ENCODE measurements at places on chromosomes 1 and 21. TPM values are rescaled to one million over a fixed set of nuclear protein-coding genes. Genes with fewer than 3 reads are reported as not detected.

- peak; percentile 50 for DNase-seq
These were observed 583 bp downstream of the MEF2D start for GRCh38 chr1:156499842-156500542.

- DNase-seq = no peak
These were observed 20.6 kb upstream of the H6PD start for GRCh38 chr1:9213956-9214355.

GRCh38 chr1:15172405-15173259 lies 19.1 kb downstream of the TMEM51 start:
- DNase-seq = no peak

GRCh38 chr1:183569141-183569540 lies 21.1 kb downstream of the NCF2 start:
- DNase-seq = no peak

ACTL8 gene
- total RNA-seq = not detected

GJA8 gene
- not detected for total RNA-seq

- no peak for DNase-seq
These were observed 106.4 kb downstream of the CTH start for GRCh38 chr1:70517444-70517843.

GRCh38 chr1:87180682-87181081 lies 148.0 kb upstream of the LMO4 start:
- no peak for DNase-seq

- DNase-seq = no peak
These were observed 9.1 kb downstream of the INKA2 start for GRCh38 chr1:111729946-111730681.

DNA sequence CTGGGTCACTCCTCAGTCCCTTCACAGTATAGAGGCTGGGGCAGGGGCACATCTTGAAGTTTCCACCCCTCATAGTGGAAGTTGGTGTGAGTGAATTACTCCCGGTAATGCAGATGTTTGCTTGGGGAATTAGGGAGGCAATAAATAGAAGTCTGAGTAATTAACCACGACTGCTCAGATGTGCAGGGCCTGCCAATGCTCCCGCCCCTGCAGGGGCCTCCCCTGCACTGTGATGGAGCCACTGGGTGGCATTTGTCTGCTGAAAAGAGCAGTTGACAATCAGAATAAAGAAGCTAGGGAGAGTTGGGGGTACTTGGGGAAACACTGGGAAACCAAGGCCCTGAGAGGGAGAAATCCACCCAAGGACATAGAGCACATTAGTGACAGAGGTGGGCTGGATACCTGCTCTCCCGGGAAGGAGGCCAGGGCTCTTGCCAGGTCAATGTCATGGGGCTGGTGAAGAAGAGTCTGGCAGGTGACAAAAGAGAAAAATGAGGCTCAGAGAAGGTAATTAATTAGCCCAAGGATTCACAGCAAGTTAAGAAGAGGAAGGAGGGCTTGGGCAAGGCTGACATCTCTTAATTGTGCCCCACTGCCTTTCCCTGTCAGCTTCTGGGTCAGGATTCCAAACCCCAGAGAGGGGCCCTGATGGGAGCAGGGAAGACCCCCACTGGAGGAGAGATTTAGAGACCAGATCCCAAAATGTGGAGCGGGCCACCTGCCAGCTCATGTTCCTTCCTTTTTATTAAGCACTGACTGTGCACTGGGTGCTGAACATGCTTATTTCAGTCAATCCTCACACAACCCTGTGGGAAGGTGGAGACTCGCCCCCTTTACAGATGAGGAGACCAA lies 436.2 kb downstream of the MATN1 start:
- DNase-seq = no peak

DNA sequence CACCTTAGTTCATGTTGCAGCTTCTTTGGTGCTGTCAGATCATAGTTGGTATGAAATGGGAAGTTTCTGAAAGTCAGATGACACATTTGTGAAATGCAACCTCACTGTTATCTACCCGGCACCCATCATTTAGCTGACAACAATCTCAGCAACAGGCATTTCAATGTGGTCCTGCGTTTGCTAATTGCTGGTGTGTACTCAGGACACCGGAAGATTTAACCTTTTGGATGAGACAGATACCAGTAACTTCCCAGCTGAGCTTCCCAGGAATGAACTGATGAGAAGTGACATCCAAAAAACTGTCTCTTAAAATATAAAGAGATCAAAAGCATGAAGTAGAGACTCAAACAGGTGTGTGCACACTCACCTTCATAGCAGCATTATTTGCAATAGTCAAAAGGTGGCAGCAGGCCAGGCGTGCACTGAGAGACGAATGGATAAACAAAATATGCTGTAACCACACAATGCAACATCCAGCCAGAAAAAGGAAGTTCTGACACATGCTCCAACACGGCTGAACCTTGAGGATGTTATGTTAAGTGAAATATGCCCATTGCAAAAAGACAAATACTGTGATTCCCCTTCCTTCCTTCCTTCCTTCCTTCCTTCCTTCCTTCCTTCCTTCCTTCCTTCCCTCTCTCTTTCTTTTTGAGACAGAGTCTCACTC lies 7.9 kb upstream of the CLDN14 start:
- no peak for DNase-seq

- no peak for DNase-seq
These were observed 13.5 kb upstream of the SUMO3 start for GRCh38 chr21:44831227-44831860.

DNA sequence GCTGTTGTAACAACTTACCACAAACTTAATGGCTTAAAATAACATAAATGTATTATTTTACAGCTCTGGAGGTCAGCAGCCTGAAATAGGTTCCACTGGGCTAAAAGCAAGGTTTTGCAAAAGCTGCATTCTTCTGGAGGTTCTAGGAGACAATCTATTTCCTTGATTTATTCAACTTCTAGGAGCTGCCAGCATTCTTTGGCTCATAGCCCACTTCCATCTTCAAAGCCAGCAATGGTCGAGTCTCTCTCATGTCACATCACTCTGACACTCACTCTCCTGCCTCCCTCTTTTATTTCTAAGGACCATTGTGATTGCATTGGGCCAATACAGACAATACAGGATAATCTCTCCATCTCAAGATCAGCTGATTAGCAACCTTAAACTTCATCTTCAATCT lies 15.1 kb upstream of the FOXJ3 start:
- DNase-seq = no peak

Data from activated CD4-positive, alpha-beta memory T cell treated with anti-CD3 and anti-CD28 coated beads, Interleukin-2, amount 10 ng/mL, durations not matched to agents 7 days and 5 days (primary cell).